ENCODE measurements at places on chromosomes 3 and 15. TPM values are rescaled to one million over a fixed set of nuclear protein-coding genes. Genes with fewer than 3 reads are reported as not detected.

Gene XIRP1
- 4.5 TPM for total RNA-seq

Gene CHRNA7
- total RNA-seq, result 6.1 TPM

Gene WDR53
- 10.4 TPM for total RNA-seq

Gene TNNC1
- 105 TPM for total RNA-seq

Gene SLC30A4
- 15.9 TPM for total RNA-seq

Gene SLCO2A1
- total RNA-seq, result 1.3 TPM

Gene CHRFAM7A
- 9.5 TPM for total RNA-seq

Gene FSTL1
- 786 TPM for total RNA-seq

Gene SOX14
- not detected for total RNA-seq

Gene P2RY1
- 47.6 TPM for total RNA-seq

Gene ATP8B4
- 9.3 TPM for total RNA-seq

Gene VIPR1
- total RNA-seq, result 3.7 TPM

Gene SLC12A1
- 2.1 TPM for total RNA-seq

Gene CSPG5
- total RNA-seq, result 81.9 TPM

Gene CYP8B1
- not detected for total RNA-seq

Gene HEMK1
- total RNA-seq, result 25.3 TPM

Gene NEK10
- 6.2 TPM for total RNA-seq

Gene DNAJA4
- 30.6 TPM for total RNA-seq

Gene PRICKLE2
- 126 TPM for total RNA-seq

Measured in camera-type eye (tissue), 1 donor.